IPS DF 19.7 (cell line): ENCODE measurements at places on chromosomes 16 and 17.

- DNase-seq: no peak
Measured at GRCh38 chr17:39664581-39665561, at the start of gene TCAP. TSS of gene TCAP (plus strand) at chr17:39665349. CDS start at chr17:39665360, 11 bp downstream.

DNA sequence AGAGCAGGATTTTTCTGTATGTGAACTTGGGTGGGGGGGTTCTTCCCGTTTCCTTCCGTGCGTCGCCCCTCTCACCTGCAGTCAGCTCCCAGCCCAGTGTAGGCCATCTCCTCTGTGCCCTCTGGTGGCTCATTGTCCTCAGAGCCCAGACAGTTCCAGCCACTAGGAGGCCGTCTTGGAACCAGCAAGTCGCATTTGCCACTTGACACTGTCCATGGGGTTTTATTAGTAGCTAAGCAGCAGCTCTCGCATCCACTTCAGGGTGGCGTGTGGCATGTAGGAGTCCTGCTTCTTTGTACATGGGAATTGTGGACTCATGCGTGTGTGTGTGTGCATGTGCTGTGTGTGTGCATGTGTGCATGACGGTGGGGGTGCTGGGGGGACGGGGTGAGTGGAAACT, 74.0 kb downstream of the SEC14L1 start:
- peak; percentile 23 for DNase-seq

DNA sequence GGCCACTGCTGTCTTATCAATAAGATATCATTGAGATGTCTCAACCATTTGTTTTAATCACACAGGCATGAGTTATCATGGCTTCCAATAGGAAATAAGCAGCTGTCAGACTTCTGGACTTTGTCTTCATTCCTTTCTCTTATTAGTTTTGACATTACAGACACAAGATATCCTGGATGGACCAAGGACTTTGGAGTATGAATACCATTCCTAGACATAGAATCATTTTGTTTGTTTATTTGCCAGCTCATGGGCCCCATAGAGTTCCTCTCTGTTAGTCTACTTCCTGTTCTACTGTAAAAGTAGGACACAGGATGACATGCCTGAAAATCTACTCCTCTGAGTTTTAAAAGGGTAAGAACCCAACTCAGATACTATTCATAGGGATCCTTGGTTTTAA, 77.7 kb upstream of the KCNJ16 start:
- no peak for DNase-seq

GRCh38 chr17:75998327-75998795, 2.3 kb upstream of the CDK3 start:
- DNase-seq: no peak

- DNase-seq: no peak
Measured at GRCh38 chr17:40903129-40903847, 18.2 kb upstream of the KRT20 start.

DNA sequence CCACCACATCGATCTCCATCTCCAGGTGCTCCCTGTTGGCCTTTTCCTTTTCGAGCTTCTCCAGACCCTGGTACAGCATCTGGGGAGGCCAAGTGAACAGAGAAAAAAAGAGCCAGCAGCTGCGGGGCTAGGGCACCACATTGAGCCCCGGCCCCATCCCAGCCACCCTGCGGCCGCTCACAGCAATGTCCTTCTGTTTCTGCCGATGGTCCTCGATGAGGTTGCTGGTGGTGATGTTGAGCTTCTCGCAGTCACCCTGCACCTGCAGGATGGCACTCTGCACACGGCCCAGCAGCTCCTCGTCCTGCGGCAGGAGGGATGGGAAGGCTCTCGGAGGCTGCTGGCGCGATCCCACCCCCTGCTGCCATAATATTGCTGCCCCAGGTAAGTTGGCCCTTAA, 15.5 kb downstream of the UBALD2 start:
- DNase-seq: no peak

- no peak for DNase-seq
Measured at GRCh38 chr16:78599271-78599670, 499.8 kb downstream of the WWOX start.

GRCh38 chr16:86547286-86547685, 7.7 kb downstream of the MTHFSD start:
- DNase-seq: no peak

GRCh38 chr16:71288890-71289731, at the start of gene CMTR2:
TSS of gene CMTR2 (minus strand) at chr16:71289402. CDS start at chr16:71285920, 3,482 bp downstream.
- peak; percentile 92 for DNase-seq

GRCh38 chr17:64385187-64386083, 5.2 kb downstream of the PECAM1 start:
- DNase-seq: no peak

- no peak for DNase-seq
Measured at GRCh38 chr16:80176114-80176513, 364.7 kb upstream of the DYNLRB2 start.

- DNase-seq: peak; percentile 88
Measured at GRCh38 chr16:1331712-1332617, 1.5 kb upstream of the BAIAP3 start.

DNA sequence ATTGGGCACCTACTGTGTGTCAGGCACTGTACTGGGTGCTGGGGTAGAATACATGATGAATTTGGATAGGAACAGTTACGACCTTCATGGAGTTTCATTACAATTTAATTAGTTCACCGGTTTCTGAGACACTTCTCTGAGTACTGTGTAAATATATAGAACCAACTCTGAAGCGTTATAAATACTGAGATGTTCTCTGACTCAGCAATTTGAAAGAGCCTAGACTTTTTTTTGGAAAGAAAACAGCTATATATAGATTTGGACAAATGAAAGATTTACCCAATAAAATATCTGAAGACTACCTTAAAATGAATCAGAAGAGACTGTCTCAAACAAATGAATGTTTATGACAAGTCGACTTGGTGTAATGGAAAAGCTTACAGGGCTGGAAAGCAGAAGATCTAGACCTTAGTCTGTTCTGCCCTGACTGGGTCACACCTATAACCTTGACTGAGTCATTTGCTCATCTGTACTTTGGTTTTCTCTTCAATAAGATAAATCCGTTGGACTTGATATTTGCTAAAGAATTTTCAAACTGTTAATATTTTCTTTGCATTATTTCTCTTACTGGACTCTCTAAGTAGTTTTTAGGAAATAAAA, 4.6 kb upstream of the GAN start:
- no peak for DNase-seq

DNA sequence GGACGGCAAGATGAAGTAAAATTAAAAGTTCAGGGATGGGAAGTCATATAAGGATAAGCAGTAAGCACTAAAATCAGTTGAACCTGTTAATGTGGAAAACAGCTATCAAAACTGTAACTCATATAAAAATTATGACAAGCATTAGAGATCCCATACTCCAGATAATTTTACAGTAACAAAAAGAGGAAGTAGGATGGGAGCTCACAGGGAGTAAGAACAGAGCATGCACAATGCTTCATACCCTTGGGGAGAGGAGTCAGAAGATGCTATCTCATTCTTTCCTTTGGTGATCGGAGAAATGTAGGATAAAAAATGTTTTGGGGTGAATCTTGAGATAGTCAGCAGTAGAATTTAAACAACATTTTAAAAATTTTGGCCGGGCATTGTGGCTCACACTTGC, 164.7 kb upstream of the CACNG5 start:
- no peak for DNase-seq

GRCh38 chr17:2042390-2042847, 597 bp downstream of the OVCA2 start:
- DNase-seq: no peak
